Effector memory CD4-positive, alpha-beta T cell (primary cell): ENCODE measurements at places on chromosomes 4 and X.

DNA sequence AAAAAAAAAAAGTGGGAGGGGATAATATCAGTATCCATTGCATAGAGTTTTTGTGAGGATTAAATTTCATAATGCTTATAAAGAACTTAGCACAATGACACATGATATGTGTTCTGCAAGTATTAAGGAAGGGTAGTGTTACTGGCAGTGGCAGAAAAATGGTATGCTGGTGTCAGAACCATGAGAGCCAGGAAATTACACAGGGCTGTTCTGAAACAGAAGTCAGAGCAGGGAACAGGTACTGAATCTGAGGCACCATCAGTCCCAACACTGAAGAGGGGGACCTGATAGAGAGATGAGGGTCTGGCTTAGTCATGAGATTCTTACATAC lies 601.1 kb upstream of the GRIA3 start:
- no peaks in the 10 kb centered on the region for H3K36me3 ChIP-seq
- H3K27ac ChIP-seq: no peak overlapping the region
- no peak overlapping the region for H3K4me3 ChIP-seq

GRCh38 chr4:121800638-121800960 lies 524 bp upstream of the EXOSC9 start:
- no peak for DNase-seq
- H3K27me3 ChIP-seq: no peaks in the 10 kb centered on the region
- H3K4me1 ChIP-seq: no peaks in the 10 kb centered on the region
- peak overlapping the region; percentile 79 for H3K27ac ChIP-seq

GRCh38 chrX:48573690-48574269 lies 504 bp upstream of the RBM3 start:
- H3K27me3 ChIP-seq: no peaks in the 10 kb centered on the region
- H3K36me3 ChIP-seq: peaks cover 22% of the 10 kb centered on the region
- peak overlapping the region; percentile 99 for H3K27ac ChIP-seq
- peaks cover 15% of the 10 kb centered on the region for H3K4me1 ChIP-seq

DNA sequence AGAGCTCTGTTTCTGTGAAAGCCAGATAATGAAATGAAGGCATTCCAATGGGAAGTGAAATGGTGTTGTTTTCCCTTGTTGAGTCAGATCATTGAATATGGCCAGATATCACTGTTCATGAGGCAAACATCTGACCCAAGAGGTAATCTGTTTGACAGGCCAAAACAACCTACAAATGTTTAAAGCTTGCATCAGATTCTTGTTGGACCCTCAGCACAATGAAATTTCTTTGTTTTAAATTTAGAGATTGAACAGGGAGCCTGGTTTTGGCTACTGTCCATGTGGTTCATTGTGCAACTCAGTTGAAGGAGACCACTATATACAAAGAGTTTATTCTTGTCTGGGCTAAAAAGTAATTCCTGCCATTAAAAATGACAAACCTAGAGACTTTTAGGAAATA lies 159.1 kb downstream of the AFF2 start:
- DNase-seq: no peak
- H3K4me1 ChIP-seq: no peaks in the 10 kb centered on the region
- no peaks in the 10 kb centered on the region for H3K36me3 ChIP-seq
- H3K27ac ChIP-seq: no peak overlapping the region
- H3K27me3 ChIP-seq: no peaks in the 10 kb centered on the region

GRCh38 chr4:72505314-72505744 lies 63.7 kb downstream of the ADAMTS3 start:
- no peaks in the 10 kb centered on the region for H3K36me3 ChIP-seq
- H3K27ac ChIP-seq: no peak overlapping the region
- H3K4me1 ChIP-seq: no peaks in the 10 kb centered on the region
- no peak overlapping the region for H3K4me3 ChIP-seq

DNA sequence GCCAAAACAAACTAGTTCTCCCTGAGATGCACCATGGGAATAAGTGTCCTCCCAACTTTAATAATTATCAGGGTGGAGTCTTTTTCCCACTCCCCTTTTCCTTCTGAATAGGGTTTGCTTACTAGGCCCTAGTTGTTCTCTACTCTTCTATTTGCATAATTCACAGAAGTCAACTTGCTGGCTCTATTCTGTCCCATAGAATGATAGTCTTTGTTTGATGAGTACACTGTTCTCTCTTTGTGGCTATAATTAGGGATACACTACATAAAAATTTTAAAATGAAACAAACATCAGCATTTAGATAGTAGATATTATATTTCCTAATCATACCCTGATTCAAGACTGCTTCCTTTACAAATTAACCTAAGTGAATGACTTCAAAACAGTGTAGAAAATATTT lies 10.3 kb downstream of the PDHA2 start:
- no peak for DNase-seq
- H3K4me1 ChIP-seq: no peaks in the 10 kb centered on the region
- no peaks in the 10 kb centered on the region for H3K36me3 ChIP-seq
- H3K27ac ChIP-seq: no peak overlapping the region

GRCh38 chr4:41425650-41426049 lies 112.3 kb upstream of the LIMCH1 start:
- H3K4me3 ChIP-seq: no peak overlapping the region
- no peaks in the 10 kb centered on the region for H3K36me3 ChIP-seq
- H3K4me1 ChIP-seq: no peaks in the 10 kb centered on the region
- no peak for DNase-seq
- H3K27me3 ChIP-seq: no peaks in the 10 kb centered on the region

DNA sequence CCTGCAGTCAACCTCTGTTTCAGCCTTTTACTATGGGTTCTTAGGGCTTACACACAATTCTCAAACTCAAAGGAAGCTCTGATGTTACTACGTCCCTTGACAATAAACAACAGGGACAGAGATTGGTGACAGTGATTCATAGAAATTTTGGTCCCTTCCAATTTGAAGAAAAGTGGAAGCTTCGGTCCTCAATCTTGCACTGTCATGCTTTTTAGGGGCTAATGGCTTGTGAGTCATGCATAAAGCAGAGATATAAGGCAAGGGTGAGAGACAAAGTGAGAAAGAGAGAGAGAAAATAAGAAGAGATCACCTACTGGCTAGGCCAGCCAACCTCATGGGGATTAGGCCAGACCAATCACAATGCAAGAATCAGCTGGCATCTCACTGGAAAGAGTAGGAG lies 63.2 kb upstream of the STARD8 start:
- no peak overlapping the region for H3K27ac ChIP-seq
- H3K27me3 ChIP-seq: no peaks in the 10 kb centered on the region
- H3K4me3 ChIP-seq: no peak overlapping the region
- no peak for DNase-seq

DNA sequence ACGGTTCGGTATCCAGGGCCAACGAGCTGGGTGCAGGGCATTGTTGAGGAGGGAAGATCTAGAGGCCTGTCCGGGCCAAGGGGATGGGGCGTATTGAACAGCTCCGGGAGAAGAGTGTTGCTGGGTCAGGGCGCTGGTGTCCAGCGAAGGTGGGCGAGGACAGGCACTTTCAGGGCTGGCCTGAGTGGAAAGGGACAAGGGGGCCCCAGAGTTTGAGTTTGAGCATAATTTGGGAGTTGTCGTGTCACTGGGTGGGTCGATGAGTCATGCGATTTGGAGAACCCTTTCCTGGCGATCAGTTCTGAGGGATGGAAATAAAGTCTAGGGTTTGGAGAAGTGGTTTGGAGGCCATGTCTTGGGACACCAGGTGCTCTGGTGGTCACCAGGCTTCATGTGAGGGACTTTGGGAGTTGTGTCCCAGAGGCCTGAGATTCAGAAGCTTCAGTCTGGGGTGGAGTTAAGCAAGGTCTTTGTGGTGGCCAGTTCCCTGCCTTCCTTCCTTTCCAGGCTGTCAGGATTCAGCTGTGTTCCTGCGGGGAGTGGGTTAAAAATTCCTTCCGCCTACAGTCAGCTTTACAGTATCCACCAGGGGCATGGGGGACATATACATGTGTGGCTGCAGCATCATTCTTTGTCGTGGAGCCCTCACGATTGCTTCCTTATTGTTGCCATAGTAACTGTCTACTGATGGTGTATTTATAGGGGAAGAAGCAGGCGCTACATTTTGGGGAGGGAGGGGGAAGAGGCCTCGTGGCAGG lies 504 bp downstream of the PRRG3 start:
- no peaks in the 10 kb centered on the region for H3K27me3 ChIP-seq
- H3K27ac ChIP-seq: no peak overlapping the region
- H3K4me3 ChIP-seq: no peak overlapping the region
- H3K4me1 ChIP-seq: no peaks in the 10 kb centered on the region
- H3K36me3 ChIP-seq: no peaks in the 10 kb centered on the region

DNA sequence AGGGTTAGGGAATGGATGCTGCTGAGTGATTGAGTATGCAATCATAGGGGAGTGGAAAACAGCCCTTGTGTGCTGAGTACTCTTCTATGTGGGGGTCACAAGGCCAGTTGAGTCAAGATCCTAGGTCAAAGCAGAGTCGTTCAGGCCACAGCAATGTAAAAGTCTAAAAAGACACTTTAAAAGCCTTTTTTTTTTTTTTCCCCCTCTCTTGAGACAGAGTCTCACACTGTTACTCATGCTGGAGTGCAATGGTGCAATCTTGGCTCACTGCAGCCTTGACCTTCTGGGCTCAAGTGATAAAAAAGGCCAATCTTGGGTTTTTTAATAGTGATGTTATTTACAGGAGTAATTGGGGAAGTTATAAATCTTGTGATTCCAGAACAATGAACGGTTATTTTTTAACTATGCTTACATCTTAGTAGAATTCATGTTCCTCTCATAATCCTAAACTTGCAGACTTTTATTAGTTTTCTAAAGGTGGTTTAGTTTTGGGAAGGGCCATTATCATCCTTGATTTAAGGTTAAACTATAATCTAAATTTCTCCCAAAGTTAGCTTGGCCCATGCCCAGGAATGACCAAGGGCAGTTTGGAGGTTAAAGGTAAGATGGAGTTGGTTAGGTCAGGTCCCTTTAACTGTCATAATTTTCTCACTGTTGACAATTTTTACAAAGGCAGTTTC lies 82.2 kb upstream of the BMP2K start:
- no peak overlapping the region for H3K27ac ChIP-seq
- no peak overlapping the region for H3K4me3 ChIP-seq
- no peaks in the 10 kb centered on the region for H3K27me3 ChIP-seq
- DNase-seq: no peak

DNA sequence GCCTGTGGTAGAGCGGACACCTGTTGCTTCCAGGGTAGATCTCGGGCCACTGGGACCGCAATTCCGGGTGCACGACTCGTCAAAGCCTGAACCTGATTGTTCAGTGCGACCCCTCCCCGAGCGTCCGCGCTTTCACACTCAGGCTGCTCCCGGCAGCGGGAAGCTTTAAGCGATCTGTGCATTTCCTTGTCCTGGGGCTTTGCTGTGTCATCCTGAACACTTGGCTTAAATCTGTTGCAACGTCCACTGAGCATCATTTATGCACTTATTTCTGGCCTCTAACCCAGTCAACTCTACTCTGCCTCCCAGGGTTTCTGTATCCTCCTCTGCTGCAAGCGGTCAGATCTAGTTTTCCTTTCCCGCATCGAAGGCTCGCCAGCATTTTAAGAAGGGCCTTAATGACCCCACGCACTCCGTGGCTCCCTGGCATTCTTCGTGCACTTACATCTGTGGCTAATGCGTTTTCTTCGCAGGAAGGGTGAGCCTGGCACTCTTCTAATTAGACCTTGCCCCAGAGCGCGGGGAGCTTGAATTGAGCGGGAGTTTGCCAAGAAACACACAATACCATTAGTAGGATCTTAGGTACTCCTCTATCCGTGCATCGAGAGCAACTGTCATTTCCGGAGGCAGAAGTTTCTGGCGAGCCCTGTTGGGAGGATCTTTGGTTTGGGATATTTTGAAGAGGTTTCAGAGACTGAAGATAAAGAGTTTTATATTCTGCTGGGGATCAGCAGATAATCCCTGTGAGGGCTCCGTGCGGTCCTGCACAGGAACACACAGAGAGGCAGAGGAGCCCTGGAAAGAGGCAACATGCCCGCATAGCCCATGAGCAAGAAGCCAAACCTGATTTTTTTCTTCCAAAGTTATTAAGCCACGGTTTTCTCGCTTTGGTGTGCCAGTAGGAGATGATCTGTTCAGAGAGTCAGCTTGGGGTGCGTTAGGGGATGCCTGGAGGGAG lies 654 bp upstream of the DDIT4L start:
- H3K27ac ChIP-seq: no peak overlapping the region
- H3K36me3 ChIP-seq: no peaks in the 10 kb centered on the region
- H3K4me3 ChIP-seq: peak overlapping the region; percentile 47
- DNase-seq: no peak
- peaks cover 7% of the 10 kb centered on the region for H3K4me1 ChIP-seq
- peaks cover 9% of the 10 kb centered on the region for H3K27me3 ChIP-seq

DNA sequence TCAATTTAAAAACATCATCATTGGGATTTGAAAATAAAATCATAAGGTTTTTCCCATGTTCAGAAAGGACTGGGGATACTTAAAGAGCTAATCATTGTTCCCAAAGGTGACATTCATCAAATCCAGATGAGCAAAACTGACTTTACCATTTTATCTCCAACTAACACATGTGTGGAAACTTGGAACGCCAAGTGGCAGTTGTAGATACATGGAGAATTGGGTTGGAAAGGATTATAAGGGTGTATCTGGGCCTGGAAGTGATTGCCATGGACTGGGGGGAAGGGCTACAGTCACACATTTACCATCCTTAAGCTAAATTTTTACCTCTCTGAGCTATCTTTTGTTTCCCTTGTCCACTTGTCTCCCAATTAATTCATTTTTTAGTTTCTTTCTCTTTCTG lies 203.4 kb downstream of the SLC39A8 start:
- DNase-seq: no peak
- H3K4me1 ChIP-seq: no peaks in the 10 kb centered on the region
- no peak overlapping the region for H3K4me3 ChIP-seq
- no peak overlapping the region for H3K27ac ChIP-seq
- no peaks in the 10 kb centered on the region for H3K27me3 ChIP-seq

DNA sequence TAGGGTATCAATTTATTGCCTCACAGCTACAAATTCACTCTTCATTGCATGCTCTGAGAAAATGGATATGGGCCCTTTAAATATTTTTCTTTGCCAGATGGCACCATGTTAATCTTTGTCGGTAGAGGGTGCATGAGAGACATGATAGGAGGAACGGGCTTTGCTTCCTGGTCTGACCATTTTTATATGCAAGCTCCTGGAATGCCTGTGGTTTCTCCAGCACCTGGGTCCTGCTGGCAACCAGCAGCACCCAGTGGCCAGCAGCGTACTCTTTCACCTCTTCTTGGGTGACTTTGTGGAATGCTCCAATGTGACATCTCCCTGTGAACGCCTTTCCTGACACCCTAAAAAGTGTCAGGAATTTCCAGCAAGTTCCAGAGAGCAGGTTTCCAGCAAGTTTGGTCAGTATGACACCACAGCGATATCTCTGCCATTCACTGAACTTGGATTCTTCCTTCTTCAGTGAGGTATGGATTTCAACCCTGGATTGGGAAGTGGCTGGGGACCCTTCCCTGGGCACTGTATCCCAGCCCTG lies 140.3 kb upstream of the PGRMC2 start:
- H3K27ac ChIP-seq: no peak overlapping the region
- no peak overlapping the region for H3K4me3 ChIP-seq
- H3K4me1 ChIP-seq: no peaks in the 10 kb centered on the region
- no peaks in the 10 kb centered on the region for H3K27me3 ChIP-seq
- H3K36me3 ChIP-seq: no peaks in the 10 kb centered on the region

- no peak for DNase-seq
- H3K4me1 ChIP-seq: no peaks in the 10 kb centered on the region
- H3K27me3 ChIP-seq: no peaks in the 10 kb centered on the region
- H3K36me3 ChIP-seq: no peaks in the 10 kb centered on the region
- H3K4me3 ChIP-seq: no peak overlapping the region
- H3K27ac ChIP-seq: no peak overlapping the region
Measured at GRCh38 chr4:8610858-8611616, 18.5 kb downstream of the CPZ start.
